ENCODE measurements at places on chromosomes 7 and 10.

DNA sequence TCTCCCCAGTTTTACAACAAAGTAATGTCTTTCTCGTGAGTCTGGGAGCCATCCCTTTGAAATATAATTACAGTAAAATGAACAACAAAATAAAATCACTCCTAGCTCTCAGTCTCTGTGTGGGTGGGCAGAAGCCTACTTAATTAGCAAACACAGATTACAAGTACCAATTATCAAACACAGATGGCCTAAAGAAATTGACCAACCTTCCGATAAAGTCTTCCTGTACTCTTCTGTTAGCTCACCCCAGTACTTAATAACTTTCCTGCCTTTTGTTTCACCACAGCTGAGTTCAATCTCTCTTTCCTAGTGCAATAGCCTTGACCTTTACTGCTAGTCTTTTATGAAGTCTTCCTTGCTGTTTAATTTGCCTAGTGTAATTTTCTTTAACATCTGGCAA, 719.2 kb upstream of the MBL2 start:
- no peak for DNase-seq

GRCh38 chr7:35968140-35968940, 167.5 kb downstream of the SEPTIN7 start:
- no peak for DNase-seq

DNA sequence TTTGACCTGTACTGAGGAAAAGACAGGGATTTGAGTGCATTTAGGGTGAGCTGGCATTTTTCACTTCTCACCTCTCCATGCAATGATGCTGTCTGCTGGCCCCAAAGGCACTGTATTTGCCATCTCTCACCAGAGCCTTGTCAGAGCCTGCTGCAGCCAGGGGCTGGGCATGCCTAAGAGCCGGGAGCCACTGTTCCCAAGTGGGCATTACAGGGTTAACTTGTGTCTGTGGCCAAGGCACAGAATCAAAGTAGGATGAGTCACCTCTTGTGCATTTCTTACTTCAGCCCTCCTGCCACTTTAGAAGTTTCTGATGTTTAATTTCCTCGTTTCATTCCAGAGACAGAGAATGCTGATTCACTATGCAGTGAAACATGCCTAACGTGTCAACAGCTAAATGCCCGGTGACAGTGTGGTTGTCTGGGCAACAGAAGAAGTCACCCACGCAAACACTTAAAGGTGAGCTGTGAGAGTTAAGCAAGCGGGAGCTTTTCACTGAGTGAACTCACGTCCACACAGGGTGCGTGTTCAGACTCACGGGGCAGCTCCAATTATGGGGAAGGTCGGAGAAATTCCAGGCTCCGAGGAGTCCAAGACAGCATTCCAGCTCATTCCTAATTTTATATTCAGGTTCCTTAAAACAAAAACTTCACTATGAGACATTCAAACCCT, 57.1 kb upstream of the IGFBP3 start:
- DNase-seq: no peak

DNA sequence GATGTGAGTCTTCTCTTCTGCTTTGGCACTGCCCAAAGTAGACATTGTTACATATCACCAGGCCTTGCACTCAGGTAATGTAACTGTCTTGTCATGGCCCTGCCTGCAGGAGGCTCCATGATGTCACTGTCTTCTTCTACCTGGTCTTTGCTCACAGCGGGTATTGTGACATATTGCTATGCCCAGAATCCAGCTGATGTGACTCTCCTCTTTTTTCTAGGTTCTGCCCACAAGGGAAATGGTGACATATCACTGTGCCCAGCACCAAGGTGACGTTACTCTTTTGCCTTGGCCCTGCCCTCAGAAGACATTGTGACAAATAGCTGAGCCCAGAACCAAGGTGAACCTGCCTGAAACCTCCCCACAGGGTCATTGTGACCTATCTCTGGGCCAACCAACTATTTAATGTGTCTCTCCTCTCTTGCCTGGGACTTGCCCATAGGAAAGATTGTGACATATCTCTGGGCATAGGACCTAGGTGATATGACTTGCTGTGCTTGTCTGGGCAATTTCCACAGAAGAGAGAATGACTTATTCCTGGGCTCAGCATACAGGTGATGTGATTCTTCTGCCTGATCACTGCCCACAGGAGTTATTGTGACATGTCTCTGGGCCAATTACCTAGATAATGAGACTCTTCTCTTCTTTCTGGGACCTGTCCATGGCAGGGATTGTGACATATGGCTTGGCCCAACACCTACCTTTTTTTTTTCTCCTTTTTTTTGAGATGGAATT, 26.5 kb upstream of the ZNF107 start:
- no peak for DNase-seq

GRCh38 chr10:33721509-33721908, 387.0 kb upstream of the NRP1 start:
- no peak for DNase-seq

DNA sequence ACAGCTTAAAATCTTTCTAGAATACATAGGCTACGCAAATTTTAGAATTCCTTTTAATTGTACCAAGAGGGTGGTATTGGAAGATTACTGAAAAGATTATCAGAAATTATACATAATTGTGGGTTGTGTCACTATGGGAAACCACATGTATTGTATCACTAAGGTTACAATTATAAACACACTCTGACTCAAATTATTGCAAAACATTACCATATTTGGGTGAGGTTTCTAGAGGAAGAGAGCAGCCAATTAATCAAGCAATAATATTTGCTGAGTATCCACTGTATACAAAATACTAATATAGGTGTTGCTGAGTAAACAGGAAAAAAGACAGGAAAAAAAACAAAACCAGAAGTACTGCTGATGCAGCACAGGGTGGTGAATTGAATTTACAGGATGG, 3.1 kb upstream of the CAPZA2 start:
- DNase-seq: no peak

All from stimulated activated naive CD4-positive, alpha-beta T cell (primary cell).